ENCODE measurements at places on chromosomes 11 and 22. TPM values are rescaled to one million over a fixed set of nuclear protein-coding genes. Genes with fewer than 3 reads are reported as not detected.

SMDT1 gene
- 99.3 TPM for total RNA-seq

FAM227A gene
- total RNA-seq = 1.0 TPM

CCDC117 gene
- total RNA-seq = 21.2 TPM

COMMD9 gene
- total RNA-seq = 49.5 TPM

LRP4 gene
- total RNA-seq = not detected

IL17REL gene
- total RNA-seq = not detected
